ENCODE measurements at places on chromosomes 12 and 14. TPM values are rescaled to one million over a fixed set of nuclear protein-coding genes. Genes with fewer than 3 reads are reported as not detected.

DNA sequence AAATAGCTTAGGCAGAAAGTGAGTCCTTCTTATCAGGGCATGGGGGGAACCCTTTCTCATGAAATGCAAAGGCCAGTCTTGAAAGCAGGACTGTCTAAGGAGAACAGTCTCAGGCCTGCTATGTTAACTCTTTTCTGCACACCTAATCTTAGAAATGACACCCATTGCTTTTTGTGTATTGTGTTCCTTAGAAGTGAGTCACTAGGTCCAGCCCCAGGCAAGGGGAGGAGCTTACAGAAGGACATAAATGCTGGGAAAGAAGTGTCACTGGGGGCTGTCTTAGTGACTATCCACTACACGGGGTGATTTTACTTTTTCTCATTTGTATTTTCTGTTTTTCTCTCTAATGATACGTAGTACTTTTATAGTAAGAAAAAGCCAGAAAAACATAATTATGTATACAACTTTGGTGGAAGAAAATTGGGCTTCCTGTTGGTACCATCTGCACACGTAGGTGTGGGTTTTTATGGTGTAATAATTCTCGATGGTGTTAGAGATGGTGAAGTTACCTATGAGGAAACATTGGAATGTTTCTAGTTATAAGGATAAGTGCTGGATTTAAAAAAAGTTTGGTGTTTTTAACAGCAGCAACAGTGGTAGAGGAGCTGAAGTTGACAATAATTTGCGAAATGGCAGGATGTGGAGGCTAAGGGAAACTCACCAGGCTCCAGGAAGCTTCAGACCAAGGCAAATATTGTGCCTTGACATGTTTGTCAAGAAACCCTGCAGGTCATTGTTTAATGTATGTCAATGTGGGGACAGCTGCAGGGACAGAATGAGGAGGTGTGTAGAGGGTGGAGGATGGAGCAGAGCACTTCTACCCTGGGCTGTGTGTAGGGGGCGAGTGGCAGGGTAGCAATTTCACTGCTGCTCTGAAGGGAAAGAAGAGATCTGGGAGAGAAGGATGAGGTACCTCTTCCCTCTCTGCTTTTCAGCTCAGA, 214.9 kb downstream of the KTN1 start:
- H3K4me3 ChIP-seq = no peak overlapping the region
- no peaks in the 10 kb centered on the region for H3K27me3 ChIP-seq
- DNase-seq = no peak

DNA sequence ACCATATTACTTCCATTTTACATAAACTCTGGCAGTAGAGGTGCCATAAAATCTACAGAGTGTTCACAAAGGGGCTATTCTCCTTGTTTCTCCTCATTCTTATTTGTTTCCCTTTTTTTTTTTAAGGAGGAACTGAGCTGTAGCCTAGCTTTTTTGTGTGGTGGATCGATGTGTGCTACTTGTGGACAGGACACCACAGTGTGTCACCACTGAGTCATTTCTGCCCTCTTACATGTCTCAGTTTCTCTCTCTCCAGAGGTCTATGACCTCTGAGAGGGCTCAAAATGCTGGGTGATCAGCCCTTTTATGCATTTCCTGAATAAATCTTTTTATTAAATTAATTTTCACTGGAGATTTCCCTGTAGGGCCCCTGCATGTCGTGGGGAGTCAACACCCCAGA, 370.2 kb downstream of the ADGRD1 start:
- no peaks in the 10 kb centered on the region for H3K27me3 ChIP-seq
- H3K4me1 ChIP-seq = no peaks in the 10 kb centered on the region
- DNase-seq = no peak
- no peak overlapping the region for H3K4me3 ChIP-seq

DNA sequence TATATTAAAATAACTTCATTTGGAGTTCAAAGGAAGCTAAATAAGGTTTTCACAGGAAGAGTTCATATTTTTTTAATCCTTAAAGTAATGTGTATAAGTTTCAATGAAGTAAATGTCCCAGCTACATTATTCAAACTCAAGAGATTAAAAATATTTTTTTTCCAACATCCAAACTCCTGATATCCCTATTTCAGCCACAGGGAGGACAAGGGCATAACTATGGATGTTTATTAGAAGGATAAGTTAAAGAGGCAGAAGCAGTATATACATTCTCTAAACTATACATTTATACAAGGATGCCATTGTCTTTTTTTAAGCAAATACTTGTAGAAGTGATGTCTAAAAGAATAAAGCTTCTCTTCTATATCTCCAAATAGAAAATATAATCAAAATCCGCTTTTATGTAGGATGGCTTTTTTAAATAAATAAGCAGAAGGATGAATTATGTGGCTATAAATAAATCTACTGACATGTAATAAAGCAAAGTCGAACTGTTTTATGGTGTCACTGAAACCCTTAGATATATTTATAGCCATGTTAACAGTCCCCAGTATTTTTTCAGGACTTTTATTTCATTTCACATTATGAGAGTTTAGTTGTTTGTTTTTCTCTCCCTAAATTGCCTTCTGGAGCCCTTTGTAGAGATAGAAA, 936.5 kb downstream of the DIO2 start:
- peaks cover 12% of the 10 kb centered on the region for H3K4me1 ChIP-seq
- no peak overlapping the region for H3K4me3 ChIP-seq
- no peak for DNase-seq
- H3K27me3 ChIP-seq = no peaks in the 10 kb centered on the region
- no peak overlapping the region for H3K27ac ChIP-seq

Gene UBR7
- 14.5 TPM for total RNA-seq

Gene OLR1
- total RNA-seq = 172 TPM
